Vagina (tissue), 2 donors: ENCODE measurements at places on chromosomes 5 and 9. TPM values are rescaled to one million over a fixed set of nuclear protein-coding genes. Genes with fewer than 3 reads are reported as not detected.

The PRSS3 gene
- total RNA-seq: 7.6 TPM

The CMYA5 gene
- total RNA-seq: 10.1 TPM

- DNase-seq: no peak
Observed at GRCh38 chr5:9519537-9519936, 26.3 kb downstream of the SEMA5A start.

DNA sequence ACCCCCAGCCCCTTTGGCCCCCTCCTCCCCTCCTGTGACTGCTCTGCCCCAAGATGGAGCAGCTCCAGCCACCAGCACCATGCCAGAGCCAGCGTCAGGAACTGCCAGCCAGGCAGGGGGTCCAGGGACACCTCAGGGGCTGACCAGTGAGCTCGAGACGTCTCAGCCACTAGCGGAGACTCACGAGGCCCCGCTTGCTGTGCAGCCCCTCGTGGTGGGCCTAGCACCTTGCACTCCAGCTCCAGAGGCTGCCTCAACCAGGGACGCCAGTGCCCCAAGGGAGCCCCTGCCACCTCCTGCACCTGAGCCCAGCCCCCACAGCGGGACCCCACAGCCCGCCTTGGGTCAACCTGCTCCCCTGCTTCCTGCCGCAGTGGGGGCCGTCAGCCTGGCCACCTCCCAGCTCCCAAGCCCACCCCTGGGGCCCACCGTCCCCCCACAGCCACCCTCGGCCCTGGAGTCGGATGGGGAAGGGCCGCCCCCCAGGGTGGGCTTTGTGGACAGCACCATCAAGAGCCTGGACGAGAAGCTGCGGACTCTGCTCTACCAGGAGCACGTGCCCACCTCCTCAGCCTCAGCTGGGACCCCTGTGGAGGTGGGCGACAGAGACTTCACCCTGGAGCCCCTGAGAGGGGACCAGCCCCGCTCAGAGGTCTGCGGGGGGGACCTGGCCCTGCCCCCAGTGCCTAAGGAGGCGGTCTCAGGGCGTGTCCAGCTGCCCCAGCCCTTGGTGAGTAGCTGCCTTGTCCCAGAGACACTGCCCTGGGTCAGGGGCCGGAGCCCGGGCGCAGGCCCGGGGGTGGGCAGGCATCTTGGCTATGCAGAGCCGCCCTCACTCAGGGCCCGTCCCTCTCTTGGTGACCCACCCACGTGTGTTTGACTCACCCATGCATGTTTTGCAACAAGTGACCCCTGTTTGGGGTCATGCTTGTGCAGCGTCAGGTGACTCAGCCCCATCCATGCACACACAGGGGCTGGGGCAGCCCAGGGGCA lies 105.2 kb downstream of the WNK2 start:
- no peak for DNase-seq

DNA sequence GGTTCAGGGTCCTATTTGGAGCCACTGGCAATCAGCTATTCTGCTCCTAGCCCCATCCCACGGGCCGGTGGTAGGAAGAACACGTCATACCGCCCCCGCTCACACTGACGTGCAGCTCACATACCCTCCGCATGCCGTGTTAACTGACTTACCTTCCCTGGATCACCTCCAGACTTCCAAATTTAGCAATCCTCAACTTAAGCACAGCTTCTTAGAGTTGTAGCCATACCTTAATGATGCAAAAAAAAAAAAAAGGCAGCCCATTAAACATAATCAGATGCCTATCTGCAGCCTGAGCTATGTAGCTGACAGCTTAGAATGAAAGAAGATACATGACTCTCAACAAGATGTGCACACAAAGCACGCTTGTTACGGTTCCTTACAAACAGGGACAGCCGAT lies 93.0 kb downstream of the IRX2 start:
- no peak for DNase-seq

- DNase-seq: no peak
Observed at GRCh38 chr5:138352071-138352721, at the start of gene KDM3B. Gene KDM3B, plus strand, starts transcription at chr5:138352685. Its CDS starts 111 bp downstream, at chr5:138352796.

- DNase-seq: no peak
Observed at GRCh38 chr5:58924306-58924705, 341.4 kb downstream of the RAB3C start.

DNA sequence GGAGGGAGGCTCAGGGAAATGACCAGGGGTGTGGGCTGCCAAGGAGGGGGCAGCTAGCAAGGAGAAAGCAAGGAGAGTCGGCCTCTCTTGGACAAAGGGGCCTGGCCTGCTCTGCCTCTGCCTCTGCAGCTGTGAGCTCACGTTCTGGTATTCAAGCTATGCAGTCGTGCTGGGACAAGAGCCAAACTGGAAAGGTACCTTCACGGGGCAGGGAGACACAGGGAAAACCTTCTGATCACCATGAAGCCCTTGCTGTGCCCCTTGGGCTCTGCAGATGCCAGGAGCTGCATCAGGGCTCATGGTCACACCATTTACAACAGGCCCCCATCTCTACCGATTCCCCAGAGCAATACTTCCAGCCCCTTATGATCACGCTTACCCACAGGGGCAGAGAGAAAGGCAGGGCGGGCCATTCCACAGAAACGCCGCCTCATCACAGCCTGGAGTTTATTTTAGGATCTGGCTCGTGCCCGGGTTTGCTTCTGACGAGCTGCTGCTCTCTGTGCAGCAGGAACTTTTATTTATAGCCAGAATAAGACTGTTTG lies 63.2 kb downstream of the PRRT1B start:
- DNase-seq: no peak
